ENCODE measurements at places on chromosomes 7 and 10.

GRCh38 chr7:157538321-157538720, 201.5 kb downstream of the DNAJB6 start:
- DNase-seq = no peak

DNA sequence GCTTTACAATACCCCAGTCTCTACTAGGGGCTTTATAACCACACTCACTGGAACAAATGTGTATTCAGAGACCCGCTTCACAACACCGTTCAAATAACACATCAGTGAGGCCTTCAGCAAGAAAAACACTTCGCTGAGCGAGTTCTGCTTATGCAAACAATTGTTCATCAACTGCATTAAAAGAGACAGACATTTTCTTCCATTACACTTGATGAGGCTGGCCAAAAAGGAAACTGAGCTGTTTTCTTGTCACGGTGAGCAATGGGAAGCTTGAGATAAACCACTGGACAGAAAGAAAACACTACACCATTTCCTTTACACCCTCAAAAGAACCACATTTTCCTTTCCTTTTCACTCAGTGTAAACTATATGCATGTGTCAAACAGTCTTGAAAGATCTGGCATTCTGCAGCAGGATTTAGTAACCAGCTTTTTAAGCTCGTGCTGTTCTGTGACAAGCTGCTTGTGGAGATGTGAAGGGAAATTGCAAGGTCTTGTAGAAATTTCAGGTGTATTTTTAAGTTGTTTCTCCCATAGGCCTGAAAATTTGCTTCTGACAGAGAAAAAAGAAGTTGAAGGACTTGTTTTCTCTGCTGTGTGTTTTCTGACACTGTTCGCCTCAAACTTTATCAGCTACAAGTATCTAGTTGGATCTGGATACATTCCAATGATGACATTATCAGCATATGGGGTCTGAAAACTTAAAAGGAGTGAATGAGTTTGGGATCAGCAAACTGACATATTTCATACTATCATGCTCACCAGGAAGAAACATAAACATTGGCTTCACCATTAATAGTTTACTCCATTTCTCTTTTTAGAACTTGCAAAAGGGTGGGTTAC, 693.1 kb downstream of the PARD3 start:
- no peak for DNase-seq

DNA sequence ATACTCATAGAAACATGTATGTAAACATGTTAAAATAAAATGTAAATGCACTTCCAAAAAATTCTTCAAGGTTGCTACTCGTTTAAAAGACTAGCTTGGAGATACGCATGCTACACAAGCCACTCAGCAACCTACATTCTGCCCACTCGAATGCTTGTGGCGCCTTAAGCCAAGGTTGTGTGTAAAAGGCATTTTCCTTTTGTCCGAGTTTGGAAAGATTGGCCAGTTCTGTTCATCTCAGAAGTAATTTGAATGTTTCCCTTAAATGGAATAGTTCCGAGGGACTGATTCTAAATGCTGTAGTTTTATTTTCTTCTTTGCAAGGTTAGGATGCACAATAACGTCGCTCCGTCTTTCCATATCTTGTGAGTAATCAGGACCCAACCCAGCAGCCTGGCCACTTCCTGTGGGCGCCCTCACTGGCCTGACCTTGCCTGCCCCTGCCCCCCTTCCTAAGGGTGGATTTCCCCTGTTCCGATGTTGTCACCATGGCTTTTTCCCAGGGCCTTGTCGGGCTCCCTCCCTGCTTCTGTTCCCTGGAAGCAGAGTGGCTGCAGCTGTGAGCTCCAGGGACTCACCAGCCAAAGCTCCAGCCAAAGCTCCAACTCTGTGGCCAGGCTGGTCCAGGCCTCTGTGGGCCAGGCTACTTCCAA, 70.6 kb downstream of the PTPRE start:
- DNase-seq = no peak

GRCh38 chr7:120988591-120989256, at the start of gene CPED1:
CPED1 (plus strand) TSS chr7:120988711; CDS start chr7:120989622, 911 bp downstream.
- DNase-seq = no peak

- no peak for DNase-seq
Observed at GRCh38 chr10:69123306-69123746, 652 bp upstream of the VPS26A start.

DNA sequence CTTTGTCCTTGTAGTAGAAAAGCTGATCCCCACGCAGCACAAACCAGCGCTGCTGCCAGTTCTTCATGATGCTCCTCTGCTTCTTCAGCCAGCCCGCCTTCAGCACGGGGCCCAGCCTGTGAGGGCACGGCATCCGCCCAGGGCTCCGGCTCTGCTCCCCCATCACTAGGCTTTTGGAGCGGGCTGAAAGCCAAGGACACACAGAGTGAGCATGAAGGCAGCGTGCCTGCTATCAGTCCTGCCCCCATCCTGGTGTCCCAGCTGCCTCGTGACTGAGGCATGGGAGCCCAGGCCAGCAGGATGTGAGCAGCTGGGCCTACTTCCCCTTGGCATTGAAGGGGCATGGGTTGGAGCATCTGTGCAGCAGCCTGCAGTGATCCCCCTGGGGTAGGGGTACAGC, 21.9 kb downstream of the ARHGAP22 start:
- no peak for DNase-seq

DNA sequence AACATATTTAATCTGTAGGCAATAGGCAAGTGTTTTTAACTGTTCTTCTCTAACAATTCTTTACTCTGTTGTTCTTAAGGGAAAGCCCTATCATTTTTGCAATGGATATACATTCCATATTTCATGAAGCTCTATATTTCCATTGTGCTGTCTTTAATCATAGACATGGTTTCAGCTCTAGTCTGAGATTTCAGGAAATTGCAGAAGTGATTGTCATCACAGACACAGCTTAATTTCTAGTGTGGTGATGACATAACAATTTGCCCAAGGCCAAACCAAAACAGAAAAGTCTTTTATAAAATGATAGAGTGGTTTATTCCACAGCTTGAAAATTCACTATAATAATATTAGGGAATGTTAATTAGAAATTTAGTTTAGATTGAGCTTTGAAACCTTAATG, 494.1 kb upstream of the SEMA3A start:
- DNase-seq = no peak

GRCh38 chr7:115435178-115435577, 513.3 kb downstream of the MDFIC start:
- no peak for DNase-seq

DNA sequence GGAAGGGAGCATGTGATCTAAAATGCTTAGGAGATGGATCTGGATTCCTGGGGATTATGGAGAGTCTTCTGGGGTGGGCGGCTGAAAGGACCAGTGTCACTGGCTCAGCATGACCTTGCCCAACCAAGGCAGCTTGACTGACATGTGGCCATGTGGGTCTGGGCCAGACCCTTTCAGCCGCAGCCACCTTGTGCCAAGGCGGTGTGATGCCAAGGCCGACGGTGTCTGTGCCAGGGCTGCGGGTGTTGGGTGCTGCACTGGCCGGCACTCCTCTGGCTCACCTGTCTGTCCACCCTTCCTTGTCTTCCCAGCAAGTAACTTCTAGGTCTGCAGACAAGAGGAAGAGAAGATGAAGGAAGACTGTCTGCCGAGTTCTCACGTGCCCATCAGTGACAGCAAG, 8.8 kb downstream of the DEPP1 start:
- no peak for DNase-seq

DNA sequence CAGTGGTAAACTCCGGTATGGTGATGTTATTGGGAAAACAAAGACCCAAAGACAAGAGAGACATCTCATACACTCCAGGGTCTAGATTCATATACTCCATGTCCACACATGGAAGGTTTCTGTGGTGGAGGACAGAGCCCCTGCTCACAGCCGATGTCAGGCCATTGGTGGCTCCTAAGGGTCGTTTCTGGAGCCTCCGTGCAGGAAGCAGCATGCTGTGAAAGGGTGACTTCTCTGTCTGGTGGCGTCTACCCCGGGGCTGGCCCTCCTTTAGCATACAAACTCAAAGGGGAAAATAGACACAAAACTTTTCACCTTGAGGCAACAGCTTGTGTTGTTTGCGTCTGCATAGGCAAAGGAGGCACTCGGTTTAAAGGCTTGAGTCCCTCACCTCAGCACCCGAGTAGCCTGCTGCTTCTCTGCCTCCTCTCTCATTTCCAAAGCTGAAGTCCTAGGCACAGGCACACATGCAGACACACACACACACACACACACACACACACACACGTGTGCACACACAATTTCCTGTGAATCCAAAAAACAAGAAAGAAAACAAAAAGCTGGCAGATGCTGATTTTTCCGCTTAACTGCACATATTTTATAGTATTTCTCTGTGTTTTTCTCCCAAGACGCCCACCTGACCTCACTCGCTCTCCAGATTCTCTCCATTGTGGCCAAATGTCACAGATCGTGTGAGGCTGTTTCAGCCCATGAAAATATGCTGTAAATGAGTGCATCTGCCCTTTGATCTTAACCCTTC, 601.4 kb upstream of the MGMT start:
- no peak for DNase-seq

GRCh38 chr7:148747274-148747673, 48.6 kb downstream of the CUL1 start:
- no peak for DNase-seq

DNA sequence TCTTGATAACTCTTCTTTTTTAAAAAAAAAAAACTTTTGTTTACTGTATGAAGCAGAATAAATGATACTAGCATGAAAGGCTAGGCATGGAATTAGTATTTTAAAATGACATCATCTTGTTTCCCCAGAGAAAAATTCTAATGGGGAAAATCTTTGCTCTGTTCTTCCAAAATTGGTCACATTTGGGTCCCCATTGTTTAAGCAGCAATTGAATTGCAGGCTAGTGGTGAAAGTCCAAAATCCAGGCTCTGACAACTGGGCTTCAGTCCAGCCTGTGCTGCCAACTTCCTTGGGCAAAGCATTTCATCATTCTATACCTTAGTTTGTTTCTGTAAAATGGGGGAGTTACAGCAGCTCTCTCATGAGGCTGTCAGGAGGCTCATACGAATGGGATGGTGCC, 726.4 kb downstream of the KCNMA1 start:
- no peak for DNase-seq

- no peak for DNase-seq
Observed at GRCh38 chr7:92612501-92612900, 22.3 kb upstream of the FAM133B start.

DNA sequence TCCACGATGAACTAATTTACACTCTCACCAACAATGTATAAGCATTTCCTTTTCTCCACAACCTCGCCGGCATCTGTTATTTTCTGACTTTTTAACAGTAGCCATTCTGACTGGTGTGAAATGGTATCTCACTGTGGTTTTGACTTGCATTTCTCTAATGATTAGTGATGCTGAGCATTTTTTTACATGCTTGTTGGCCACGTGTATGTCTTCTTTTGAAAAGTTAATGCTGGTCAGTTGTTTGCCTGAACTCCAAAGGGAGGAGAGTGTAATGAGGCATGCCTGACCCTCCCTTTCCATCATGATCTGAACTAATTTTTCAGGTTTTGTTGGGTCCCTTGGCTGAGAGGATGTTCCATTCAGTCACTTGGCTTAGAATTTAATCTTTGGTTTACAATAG, 50.7 kb upstream of the SVIL start:
- no peak for DNase-seq

DNA sequence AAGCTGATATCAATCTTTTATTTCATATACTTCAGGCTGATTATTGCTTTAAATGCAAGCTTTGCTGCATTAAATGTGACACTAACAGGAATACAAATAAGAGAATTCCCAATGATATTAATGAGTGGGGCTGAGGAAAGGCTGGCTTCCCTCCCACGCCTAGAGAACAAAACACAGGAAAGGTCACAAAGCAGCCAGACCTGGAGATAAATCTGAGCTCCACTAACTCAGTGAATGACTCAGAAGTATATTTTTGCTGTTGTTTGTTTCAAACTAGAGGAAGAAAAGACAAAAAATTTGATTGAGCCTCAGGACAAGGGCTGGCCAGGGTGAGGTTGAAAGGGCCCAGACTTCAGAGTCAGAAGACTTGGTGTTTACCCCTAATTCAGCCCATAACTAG, 88.1 kb downstream of the XPNPEP1 start:
- DNase-seq = no peak

DNA sequence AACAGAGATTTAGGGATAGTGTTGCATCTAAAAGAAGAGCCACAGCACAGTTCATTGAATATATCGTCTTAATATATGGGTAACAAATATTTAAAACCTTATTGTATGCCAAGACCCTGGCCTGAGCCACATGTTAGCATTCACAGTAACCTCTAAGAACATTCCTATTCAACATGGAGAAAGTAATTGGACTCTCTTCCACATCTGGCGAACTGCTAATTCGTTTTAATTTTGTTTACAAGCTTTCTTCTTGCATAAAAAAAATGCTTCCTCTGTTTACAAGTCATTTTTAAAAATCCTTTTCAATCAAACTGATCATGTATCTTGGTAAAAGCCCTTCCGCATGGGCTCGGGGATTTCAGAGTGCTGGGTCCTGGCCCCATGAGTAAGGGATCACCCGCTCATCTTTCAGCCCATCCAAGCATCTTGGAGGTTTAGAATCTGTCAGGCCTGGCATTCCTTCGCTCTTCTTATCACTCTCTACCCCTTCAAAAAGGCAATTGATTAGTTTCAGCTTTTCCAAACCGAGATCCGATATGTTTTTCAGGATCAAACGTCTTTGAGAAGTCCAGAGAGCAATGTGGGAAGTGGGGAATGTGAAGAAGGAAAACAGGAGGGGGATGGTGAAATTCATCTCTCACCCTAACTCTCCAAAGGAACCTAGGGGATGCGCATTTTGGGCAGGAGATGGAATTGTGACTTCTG, 7.3 kb downstream of the TWIST1 start:
- no peak for DNase-seq

DNA sequence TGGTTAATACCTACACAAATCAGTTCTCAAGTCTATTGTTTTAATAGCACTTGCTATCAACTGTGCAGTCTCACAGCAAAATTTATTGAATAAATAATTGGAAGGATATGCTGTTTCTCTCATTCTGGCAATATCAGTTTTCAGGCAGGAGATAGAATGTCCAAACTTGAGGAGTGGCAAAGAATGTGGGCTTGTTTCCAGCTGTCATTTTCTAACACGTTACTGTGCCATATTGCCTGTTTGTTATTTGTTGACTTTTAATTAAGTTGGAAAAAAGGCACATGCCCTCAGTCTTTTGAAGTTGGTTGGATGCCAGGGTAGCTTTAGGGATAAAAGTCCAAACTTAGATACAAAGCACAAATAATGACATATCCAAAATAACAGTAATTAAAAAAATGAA, 52.2 kb downstream of the MAGI2 start:
- DNase-seq = no peak

- no peak for DNase-seq
Observed at GRCh38 chr7:26278770-26279169, 12.9 kb upstream of the SNX10 start.

DNA sequence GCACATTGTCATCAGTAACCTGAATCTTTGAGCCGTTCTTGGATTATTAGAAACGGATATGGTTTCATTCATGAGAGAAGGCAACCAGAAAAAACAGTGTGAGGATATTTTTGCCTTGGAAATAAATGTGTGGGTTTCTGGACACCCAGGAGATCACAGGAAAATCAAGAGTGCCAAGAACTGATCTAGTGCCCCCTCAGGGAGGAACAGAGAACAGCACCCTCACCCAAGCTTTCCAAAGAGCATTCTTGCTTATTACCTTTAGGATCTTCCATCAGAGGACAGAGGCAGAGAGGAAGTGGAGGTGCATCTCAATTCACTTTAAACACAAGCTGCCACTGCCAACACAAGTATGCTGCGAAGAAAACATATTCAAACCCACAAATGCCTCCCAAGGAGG, 851.5 kb upstream of the COBL start:
- DNase-seq = no peak
